ENCODE measurements at places on chromosomes 4 and X. TPM values are rescaled to one million over a fixed set of nuclear protein-coding genes. Genes with fewer than 3 reads are reported as not detected.

Gene CXorf58
- total RNA-seq: not detected

Gene TMEM154
- 2.3 TPM for total RNA-seq

Gene HMX1
- total RNA-seq: 0.15 TPM

Gene HOPX
- not detected for total RNA-seq

Gene ADRA2C
- 14.8 TPM for total RNA-seq

Gene ATOH1
- total RNA-seq: not detected

Gene PHOX2B
- 0.13 TPM for total RNA-seq

Gene GPR82
- not detected for total RNA-seq

Gene CD38
- total RNA-seq: not detected

Gene CSAG3
- total RNA-seq: not detected

Gene RAI2
- total RNA-seq: not detected

Gene NIPAL1
- 0.46 TPM for total RNA-seq

Gene GAB3
- 0.09 TPM for total RNA-seq

Gene FAM9B
- total RNA-seq: not detected

Gene NUDT11
- total RNA-seq: 44.6 TPM

Gene ELK1
- total RNA-seq: 47.6 TPM

Gene P2RY8
- total RNA-seq: not detected

Gene STARD8
- total RNA-seq: 0.11 TPM

Gene HAUS7
- 82.6 TPM for total RNA-seq

Gene OTUD6A
- not detected for total RNA-seq

Gene DUX4
- total RNA-seq: not detected

Gene FANCB
- total RNA-seq: 17.4 TPM

Gene SLC26A1
- total RNA-seq: 0.22 TPM
